Stimulated activated CD8-positive, alpha-beta memory T cell treated with anti-CD3 and anti-CD28 coated beads, Interleukin-4, amount 100 ng/mL, for 4 hours (primary cell): ENCODE measurements at places on chromosomes 5 and 9.

GRCh38 chr5:36301858-36302603, at the start of gene RANBP3L:
Gene RANBP3L, minus strand, starts transcription at chr5:36301902. Its CDS starts 486 bp downstream, at chr5:36301416.
- DNase-seq: no peak

GRCh38 chr5:81020478-81021167, 60.5 kb downstream of the RASGRF2 start:
- no peak for DNase-seq

GRCh38 chr5:50666261-50667022, at the start of gene PARP8:
Gene PARP8, plus strand, starts transcription at chr5:50666637. Its CDS starts 459 bp downstream, at chr5:50667096.
- no peak for DNase-seq

DNA sequence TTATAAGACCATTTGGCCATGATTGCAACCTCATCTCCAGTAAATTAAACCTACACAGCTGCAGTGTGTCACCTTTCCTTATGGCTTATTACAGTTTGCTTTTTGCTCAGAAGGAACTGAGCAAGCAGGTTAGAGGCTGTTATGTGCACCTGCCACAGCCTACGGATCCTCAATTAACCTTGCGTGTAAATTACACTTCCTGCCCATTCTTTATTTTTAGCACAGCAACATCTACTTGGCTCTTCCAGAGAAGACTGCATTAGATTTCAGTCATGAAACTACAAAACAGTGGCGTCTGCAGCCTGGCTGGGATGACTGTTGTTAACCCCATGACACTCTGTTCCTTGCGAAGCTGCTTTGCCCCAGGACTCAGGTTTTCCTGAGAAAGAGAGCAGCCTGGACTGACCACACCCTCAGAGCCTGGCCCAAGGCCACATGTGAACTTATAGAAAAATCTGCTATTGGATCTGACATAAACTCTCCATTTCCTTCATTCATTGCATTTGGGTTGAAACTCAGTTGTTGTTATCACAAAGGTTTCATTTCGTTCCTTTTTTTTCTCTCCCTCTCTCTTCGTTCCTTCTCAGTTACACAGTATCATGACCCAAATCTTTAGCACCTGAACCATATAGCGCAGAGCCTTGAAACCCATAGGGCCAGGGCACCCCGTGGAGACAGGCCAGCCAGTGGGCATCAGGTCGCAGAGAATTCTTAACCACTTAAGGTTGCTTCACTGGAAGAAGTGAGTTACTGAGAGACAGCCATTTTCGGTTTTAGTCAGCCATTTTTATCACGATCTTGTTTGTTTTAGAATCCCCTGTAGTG, 138.6 kb downstream of the PALM2AKAP2 start:
- no peak for DNase-seq

DNA sequence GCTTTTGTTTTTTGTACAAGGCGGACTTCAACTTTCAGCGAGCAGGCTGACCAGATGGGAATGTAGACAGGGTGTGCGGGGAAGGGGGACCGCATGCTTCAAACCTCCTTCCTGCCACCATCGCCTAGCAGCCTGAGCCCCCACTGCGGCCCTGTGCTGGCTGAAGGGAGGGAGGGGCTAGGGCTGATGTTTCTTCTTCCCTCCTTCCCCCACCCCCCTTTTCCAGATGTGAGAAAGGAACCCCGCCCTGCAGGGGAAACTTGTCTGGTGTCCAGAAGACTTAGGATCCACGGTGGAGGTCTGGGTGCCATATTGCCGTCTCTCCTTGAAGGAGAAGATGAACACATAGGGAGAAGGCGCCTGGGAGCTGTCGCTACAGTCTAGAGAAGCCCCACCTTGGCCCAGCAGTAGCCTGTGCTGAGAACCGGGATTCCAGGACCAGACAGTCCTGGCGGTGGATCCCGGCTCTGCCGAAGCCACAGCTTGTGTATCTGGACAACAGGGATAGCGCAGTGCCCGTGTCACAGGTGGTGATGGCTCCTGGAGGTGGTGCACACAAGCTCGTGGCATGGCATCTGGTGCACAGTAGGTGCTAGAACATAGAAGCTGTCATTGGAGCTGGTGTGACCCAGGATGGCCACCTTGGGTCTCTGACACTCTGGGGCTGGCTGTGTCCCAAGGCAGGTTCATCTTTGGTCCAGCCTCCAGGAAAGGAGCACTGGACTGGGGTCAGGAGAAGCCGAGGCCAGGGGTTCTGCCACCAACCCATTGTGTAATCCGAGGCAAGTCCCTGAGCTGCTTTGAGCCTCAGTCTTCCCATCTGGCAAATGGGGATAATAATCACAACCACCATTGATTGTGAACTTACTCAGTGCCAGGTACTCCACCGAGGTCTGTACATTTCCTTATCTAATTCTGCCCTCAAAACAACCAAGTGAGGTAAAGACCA, 205.6 kb downstream of the C9orf50 start:
- DNase-seq: no peak

- no peak for DNase-seq
Observed at GRCh38 chr5:96816991-96817390, 9.2 kb upstream of the ERAP1 start.

- no peak for DNase-seq
Observed at GRCh38 chr5:62902126-62902525, 323.5 kb downstream of the LRRC70 start.

- no peak for DNase-seq
Observed at GRCh38 chr5:144697847-144698262, 527.2 kb downstream of the KCTD16 start.

GRCh38 chr9:81669866-81670265, 19.5 kb downstream of the TLE1 start:
- DNase-seq: no peak

DNA sequence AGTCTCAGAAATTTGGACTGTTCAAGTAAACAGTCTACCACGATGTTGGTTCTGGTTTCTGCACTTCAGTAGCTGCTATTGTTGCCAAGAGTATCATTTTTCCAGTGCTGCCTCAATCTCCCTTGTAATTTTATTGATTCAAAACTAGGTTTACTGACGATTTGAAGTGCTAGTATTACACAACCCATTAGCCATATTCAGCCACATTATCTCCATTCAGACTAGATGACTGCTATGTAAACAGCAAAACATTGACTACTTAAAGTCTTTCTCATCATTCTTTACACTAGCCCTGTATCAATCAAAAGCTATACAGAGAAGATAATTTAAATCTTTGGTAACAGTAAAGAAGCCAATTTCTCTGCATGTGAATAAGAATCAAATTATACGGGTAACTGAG, 102.0 kb upstream of the TSLP start:
- no peak for DNase-seq

- no peak for DNase-seq
Observed at GRCh38 chr5:80142996-80143395, 107.8 kb downstream of the THBS4 start.

DNA sequence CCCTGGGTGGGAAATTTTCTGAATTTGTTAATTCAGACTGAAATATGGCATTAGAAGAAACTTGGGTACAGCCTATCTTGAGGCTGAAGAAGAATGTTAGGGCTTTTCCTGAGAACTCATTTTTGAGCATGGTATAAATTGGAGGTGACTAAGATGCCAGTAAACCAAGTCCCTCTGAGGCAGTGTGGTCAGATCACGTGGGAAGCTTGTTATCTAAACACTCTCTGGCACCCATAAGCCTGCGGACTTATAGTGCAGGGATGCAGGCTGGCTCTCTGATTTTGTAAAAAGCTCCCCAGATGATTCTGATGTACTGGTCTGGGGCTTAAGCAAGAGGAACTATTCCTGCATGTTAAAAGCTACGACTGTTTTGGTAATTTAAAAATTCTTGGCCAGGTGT, 34.3 kb downstream of the MTMR12 start:
- DNase-seq: no peak

DNA sequence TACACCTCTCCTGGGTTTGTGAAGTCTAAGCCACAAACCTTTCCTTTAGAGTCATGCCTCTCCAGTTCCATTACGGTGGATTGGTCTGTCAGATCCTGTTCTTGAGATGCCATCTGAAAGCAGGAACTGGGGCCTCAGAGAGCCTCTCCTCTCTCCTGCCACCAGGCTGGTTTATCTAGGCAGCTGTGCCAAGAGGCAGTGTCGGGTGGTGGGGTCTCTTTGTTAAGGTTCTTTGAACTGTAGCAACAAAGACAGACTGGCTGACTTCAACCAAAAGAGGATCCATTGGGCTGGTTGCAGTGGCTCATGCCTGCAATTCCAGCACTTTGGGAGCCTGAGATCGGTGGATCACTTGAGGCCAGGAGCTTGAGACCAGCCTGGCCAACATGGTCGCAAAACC, 66.0 kb upstream of the ANGPTL2 start:
- DNase-seq: no peak

DNA sequence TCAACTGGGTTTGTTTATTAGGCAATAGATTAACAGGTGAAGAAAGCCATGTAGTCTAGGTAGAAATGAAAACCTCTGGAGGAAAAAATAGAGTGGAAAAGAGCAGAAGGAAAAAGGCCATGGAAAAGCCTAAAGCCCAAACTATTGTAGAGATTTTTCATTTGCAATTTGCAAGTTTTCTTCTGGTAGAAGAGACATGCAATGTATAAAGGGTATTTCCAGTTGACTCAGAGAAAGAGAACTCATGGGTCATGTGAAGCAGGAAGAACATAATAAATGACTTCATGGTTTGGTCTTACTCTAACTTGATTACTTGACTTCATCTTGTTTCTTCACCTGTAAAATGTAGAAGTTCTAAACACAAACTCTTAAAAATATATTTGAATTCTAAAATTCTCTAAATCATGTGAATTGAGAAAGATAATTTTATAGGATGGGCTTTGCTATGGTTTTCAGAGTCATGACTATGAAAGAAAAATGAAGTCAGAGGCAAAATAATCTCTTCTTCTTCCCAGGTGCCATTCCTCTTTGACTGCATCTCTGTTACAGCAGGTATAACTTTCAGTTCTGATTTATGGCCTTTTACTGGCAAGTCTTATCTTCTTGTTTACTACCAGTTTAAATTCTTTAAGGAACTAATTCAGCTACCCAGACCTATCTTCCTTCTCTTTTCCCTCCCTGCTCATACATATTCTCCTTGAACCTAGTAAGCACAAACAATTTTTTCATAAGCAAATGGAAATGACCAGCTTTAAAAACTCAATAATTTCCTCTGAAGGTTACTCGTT, 47.7 kb upstream of the TMC1 start:
- DNase-seq: no peak

DNA sequence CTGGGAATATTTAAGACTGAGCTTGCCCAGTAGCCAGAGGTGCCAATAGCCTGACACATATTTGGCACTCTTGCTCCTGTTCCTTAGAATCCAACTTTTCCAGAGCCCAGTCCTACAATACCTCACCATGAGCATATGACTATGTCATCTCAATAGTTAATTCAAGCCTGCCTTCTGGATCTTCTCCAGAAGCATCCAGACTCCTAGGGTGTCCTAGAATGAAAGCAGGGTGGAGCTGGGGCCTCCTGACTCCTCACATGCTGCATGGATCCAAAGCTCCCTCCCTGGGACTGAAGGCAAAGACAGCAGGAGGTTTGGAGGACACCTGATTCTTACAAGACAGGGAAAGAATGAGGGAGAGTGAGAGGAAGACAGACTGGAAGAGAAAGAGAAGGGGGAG, 37.9 kb downstream of the SH3TC2 start:
- DNase-seq: no peak
